ELF-1 (cell line): ENCODE measurements at places on chromosomes 7 and 10.
A peak's percentile ranks its signal among the peaks of the same experiment; 100 is the strongest.

DNA sequence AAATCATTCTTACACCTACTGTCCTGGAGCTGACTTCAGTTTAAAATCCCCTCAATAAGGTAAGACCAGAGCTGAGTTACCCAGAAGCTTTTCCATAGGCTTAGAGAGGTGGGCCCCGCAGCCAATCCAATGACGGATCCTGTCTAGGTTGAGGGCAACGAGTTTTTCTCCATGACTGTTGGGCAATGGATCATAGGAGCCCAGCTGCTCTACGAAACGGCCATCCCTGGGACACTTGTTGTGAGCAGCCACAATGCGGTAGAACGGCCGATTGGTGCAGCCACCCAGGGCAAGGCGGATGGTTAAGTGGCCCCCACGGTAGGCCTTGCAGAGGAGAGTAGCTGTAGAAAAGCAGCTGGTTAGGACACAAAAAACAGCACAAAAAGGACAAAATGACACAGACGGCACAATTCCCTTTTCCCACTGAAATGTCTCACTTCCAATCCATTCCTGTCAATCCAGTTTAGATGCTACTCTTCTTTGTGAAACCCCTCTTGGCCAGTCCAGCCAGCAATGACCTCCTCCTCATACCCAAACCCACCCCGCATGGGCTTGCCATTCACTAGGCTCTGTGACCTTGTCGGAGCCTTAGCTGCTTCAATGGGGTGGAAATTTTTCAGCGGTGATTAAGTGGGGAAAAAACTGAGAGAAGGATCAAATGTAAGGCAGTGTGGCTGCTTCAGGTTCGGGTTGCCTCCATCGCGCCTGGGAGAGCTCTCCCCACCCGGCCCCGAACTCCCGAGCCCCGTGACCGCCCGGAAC lies 580 bp downstream of the MRPS16 start:
- peak; percentile 29 for DNase-seq

DNA sequence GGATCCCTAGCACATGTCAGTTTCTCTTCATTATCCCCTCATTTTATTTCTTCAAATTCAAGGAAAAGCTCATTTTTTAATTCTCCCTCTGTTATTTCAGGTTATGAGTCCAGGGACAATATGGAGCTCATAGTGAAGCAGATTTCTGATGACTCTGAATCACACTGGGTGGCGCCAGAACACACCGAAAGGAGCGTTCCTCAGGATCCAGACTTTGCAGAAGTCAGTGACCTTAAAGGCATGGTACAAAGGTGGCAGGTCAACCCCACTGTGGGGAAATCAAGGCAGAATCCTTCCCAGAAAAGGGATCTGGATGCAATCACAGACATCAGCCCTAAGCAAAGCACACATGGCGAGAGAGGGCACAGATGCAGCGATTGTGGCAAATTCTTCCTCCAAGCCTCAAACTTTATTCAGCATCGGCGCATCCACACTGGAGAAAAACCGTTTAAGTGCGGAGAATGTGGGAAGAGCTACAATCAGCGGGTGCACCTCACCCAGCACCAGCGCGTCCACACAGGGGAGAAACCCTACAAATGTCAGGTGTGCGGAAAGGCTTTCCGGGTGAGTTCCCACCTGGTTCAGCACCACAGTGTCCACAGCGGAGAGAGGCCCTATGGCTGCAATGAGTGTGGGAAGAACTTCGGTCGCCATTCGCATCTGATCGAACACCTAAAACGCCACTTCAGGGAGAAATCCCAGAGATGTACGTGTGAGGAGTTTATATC lies 21.4 kb downstream of the ZKSCAN5 start:
- DNase-seq = peak; percentile 8

- no peak for DNase-seq
These were observed 41.3 kb downstream of the WNT2 start for GRCh38 chr7:117281562-117281961.

DNA sequence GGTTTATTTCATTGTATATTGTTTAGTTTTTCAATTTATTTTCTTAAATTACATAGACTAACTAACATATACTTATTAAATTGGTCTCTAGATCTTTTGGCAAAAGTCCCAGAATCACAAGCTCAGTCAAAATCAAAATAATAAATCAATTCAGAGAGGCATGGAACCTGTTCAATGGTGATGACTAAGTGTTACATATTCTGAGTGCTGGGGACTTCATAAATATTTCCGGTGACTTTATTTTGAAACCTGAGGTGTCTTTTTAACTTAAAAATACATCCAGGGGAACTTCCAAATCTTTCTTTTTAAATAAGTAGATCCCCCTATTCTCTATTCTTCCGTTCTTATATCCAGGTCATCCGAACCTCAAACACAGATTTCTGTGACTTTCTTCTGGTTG lies 89.6 kb upstream of the ZNF804B start:
- DNase-seq = no peak

- no peak for DNase-seq
These were observed 99.2 kb upstream of the KDM7A start for GRCh38 chr7:140276001-140276400.

GRCh38 chr10:124717911-124718741 lies 26.1 kb downstream of the FAM53B start:
- no peak for DNase-seq

DNA sequence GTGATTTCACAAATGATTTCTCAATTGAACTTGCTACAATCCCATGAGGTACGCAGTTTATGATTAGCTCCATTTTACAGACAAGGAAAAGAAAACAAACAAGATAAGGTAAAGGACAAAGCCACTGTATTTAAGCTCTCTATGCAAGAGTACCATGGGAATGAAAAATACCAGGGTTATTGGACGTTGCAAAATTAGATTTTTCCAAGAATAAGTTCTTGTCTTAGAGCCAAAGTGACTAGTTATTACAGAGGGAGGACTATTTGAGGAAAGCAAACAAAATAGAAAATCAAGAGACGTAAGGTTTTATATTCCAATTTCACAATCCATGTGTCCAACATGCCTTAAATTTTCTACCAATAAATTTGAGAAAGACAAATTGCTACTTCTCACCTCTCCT lies 97.9 kb upstream of the PTN start:
- DNase-seq = no peak

GRCh38 chr7:120165227-120165626 lies 107.7 kb upstream of the KCND2 start:
- DNase-seq = no peak

DNA sequence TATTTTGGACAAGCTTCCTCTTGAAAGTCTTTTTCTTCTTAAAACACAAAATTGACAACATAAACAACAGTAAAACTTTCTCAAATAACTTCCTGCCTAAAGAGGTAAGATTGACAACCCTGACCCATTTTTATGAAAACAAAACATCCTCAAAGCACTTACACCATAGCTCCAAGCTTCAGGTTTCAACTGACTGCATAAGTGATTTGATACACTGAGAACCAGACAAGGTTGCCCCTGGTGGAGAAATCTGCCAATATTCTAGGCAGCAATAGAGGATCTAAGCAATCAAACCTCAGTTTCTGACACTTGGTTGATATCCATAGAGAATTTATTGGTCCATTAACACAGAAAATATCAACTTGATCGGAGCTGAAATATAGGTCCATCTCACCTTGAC lies 147.8 kb downstream of the ELAPOR2 start:
- DNase-seq = no peak

DNA sequence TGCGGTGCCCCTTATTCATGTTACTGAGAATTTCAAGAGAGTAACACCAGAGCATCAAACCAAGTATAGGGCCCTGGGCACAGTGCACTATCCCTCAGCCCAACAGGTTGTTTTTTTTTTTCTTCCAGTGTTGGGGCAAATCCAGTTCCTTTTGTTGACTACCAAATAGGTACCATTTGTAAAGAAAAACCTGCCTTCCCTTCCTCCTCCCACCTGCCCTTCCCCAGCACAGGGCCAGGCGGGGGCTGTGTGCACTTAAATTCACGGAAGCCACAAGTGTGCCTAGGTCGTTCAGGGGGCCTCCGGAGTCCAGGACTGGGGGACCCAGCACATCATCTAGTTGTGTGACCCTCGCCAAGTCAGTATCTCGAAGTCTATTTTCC lies 595 bp upstream of the SFXN4 start:
- no peak for DNase-seq

- DNase-seq = peak; percentile 29
These were observed 165.4 kb downstream of the ACTR3B start for GRCh38 chr7:152924826-152925411.

GRCh38 chr10:30059209-30060107 lies at the start of gene JCAD:
TSS of gene JCAD (minus strand) at chr10:30059586. CDS start at chr10:30047812, 11,774 bp downstream.
- DNase-seq = no peak

DNA sequence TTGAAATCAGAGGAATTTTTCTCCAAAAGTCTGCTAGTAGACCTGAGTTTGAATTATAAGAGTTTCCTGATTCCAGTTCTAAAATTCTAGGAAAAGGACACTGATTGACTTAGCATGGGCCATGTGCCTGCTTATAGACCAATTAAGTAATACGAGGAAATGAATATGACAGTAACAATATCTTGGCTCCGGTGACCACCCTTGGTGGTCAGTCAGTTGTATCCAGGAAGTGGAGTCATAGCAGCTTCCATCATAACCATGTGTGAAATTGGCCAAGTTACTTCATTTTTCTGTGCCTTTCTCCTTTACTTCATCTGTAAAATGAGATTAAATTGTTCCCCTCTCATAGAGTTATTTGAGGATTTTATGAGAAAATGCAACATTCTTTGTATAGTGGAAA lies 66.9 kb downstream of the MTPAP start:
- no peak for DNase-seq

DNA sequence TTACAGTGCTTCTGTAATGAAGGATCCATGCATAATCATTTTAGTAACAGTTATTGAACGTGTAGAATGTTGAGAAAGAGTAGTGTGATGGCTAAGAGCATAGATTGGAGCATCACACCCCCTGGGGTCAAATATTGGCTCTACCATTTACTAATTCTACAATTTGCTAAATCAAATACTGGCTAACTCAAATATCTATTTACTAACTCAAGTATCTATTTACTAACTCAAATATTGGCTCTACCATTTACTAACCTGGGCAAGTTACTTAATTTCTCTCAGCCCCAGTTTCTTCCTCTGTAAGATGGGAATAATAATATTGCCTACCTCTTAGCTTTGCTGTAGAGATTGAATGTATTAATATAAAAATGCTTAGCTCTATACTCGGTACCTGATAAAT lies 64.0 kb downstream of the CDK14 start:
- no peak for DNase-seq

DNA sequence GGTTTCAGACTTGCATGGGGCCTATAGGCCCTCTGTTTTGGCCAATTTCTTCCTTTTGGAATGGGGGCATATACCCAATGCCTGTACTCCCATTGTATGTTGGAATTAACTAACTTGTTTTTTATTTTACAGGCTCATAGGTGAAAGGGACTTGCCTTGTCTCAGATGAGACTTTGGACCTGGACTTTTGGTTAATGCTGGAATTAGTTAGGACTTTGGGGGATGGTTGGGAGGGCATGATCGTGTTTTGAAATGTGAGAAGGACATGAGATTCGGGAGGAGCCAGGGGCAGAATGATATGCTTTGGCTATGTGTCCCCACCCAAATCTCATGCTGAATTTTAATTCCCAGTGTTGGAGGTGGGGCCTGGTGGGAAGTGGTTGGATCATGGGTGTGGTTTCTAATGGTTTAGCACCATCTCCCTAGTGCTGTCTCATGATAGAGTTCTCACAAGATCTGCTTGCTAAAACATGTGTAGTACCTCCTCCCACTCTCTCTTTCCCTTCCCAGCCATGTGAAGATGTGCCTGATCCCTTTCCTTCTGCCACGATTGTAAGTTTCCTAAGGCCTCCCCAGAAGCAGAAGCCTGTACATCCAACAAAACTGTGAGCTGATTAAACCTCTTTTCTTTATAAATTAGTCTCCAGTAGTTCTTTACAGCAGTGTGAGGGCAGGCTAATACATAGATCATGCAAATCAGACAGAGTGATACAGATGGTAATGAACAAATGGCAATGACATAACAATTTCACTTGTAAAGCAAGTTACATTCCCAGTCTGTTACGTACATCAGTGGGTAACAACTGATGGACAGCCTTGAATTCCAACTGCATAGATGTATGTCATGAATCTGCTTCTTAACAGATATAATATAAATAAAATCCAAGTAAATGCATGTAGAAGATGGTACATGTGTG lies 146.2 kb downstream of the SGMS1 start:
- no peak for DNase-seq

DNA sequence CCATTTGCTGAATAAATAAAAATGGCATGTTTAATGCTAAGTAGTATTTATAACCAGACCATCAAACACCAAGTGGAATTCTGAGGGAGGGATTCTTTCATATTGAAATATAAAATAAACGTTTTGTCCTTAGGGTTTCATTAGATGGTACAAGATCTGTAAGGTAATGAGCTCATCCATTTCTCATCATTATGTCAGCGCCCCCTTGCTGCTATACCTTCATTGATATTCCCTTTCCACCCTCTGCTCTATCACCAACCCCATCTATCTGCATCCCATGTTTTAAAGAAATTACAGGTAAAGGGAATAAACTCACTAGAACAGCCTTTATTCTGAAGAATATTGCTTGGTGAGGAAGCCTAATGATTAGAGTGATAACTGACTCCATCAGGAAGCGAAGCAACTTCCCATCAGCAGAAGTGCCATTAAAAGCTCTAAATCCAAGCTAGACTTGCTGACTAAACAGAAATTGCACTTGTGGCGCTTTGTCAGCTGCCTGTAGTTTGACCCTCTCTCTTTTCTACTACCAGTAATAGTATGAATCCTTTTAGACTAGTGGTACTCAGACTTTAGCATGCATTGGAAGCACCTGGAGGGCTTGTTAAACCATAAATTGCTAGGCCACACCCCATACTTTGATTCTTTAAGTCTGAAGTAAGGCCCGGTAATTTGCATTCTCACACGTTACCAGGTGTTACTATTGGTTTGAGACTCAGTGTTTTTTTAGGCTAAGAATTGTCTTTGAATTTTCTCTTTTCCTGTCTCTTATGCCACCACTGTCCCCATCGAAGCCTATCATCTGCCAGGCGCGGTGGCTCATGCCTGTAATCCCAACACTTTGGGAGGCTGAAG lies 27.5 kb downstream of the ADD3 start:
- no peak for DNase-seq

DNA sequence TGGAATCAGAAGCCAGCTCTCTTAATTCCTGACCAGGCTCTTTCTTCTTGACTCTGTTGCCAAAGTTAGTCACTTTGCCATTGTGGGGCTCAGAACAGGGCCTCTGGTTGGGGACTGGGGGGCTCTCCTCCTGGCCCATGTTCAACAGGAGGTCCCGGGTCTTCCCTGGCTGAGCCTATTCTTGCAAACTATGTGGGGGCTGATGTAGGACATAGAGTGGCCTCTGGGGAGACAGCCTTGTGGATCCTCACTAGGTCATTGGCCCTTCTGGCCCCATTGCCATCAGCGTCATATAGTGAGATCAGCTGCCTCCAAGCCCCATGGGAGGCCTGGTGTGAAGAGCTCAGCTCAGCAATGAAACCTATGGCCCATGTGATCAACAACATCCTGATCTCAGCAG lies 77.6 kb upstream of the LEP start:
- DNase-seq = no peak

DNA sequence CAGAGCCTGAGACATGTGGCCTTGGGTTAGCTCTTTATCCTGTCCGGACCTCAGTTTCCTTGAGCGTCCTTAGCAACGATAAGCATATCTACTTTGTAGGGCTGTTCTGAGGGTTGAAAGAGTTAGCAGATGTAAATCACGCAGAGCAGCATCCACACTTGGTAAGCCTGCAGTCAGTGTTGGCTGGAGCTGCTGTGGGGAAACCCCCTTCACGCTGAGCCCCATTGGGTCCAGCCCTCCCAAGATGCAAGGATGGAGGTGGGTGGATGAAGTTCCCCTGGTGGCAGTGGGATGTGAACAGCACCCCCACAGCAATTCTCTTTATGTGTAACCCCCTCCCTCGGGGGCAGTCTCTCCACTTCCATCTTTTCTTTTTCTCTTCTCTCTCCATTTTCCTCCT lies 109.9 kb downstream of the PLXNA4 start:
- no peak for DNase-seq
